Hepatocyte (in vitro differentiated cells): ENCODE measurements at places on chromosomes 13 and 19.

DNA sequence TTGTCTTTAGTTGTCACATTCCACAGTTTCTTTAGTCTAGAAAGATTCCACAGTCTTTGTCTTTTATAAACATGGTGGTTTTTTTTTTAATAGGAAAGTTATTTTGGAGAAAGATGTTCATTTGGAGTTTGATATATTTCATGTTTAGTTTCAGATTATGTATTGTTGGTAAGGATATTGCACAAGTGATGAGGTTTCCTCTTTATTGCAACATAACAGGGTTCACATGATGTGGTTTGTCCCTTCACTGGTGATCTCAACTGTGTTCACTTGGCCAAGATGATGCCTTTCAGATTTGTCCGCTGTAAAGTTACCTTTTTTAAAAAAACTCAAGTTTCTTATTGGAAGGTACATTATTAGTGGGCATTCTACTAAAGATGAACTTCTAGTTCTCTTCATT is 3.2 kb downstream of the ZNF230 start:
- no peak for DNase-seq

DNA sequence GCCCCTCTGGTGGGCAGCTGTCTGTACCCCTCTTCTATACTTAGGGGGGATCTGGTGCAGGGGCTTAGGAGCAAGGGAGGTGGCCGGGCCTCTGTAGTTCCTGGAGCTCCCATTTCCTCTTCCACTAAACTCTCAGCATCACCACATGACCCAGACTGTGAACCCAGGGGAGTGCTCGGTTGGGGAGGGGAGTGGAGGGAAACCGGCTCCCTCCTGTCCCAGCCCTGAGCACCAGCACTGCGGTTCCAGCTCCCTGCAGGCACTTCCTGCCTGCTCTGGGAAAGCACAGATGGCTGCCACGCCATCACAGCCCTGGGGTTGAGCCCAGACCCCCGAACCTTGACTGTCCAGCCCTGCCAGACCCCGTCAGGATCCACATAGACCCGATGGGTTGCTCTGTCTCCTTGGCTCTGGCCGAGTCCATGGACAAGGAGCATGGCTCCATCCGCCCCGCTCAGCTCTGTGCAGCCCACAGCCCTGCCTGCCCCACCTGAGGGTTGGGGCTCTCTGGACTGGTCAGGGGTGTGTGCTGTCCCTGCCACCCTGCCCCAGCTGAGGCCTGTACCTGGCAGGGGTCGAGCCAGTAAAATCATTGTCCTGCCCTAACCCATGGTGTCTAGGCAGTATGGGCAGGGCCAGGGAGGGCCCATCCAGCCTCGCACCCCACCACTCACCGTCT is 36.0 kb upstream of the SLC7A10 start:
- no peak for DNase-seq

DNA sequence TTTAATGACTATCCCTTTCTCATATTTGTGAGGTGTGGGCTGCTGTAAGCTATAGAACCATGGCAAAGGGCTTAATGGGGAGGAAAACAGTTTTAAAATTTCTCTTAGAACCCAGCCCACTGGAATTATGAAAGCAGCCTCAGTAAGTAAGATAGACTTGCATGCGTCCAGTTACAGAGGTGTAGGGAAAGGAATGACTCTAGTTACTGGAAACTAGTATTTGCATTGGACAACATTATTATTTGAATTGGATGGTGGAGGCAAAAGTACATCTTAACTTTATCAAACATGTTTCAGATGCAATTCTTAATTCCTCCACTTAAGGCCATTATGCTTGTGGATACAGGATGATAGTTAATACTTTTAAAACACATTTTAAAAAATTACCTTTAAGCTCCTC is 292.9 kb downstream of the SPRY2 start:
- no peak for DNase-seq

DNA sequence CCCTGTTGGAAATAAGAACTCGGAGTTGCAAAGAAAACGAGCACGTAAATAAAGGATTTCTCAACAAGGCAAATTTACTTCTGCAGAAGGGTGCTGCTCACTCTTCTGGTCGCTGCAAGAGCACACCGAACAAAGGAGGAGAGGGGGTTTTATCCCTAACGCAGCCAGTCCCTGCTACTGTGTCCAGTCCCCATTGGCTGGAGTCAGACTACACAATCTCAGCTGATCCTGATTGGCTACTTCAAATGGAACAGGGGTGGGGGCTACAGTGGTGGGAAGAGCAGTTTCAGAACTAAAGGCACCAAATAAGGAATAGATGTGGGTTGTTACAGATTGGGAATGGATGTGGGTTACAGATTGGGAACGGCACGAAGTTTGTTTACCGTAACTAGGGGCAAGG is 63.9 kb upstream of the MCF2L start:
- no peak for DNase-seq

GRCh38 chr13:46846726-46847125 is 49.8 kb upstream of the ESD start:
- no peak for DNase-seq

DNA sequence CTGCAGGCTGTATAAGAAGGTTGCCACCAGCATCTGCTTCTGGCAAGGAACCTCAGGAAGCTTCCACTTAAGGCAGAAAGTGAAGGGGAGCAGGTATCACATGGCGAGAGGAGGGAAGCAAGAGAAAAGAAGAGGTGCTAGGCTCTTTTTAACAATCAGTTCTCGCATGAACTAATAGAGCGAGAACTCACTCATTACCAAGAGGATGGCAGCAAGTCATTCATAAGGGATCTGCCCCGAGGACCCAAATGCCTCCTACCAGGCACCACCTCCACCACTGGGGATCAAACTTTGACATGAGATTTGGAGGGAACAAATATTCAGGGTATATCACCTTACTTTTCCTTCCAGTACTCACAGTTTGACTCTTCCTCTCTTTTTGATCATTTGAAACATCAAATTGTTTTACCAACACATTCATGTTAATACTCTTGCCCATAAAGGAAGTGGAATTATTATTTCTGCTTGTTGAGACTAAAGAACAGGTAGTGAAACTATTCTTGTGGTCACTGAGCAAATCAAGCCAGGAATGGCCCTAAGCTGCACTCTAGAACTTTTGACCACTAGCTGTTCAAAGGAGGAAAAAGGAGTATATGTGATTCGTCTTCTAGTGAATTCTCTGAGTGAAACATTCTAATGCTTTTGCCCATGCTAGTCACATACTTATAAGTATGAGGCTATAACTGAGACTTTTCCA is 45.0 kb downstream of the LACC1 start:
- DNase-seq = no peak

DNA sequence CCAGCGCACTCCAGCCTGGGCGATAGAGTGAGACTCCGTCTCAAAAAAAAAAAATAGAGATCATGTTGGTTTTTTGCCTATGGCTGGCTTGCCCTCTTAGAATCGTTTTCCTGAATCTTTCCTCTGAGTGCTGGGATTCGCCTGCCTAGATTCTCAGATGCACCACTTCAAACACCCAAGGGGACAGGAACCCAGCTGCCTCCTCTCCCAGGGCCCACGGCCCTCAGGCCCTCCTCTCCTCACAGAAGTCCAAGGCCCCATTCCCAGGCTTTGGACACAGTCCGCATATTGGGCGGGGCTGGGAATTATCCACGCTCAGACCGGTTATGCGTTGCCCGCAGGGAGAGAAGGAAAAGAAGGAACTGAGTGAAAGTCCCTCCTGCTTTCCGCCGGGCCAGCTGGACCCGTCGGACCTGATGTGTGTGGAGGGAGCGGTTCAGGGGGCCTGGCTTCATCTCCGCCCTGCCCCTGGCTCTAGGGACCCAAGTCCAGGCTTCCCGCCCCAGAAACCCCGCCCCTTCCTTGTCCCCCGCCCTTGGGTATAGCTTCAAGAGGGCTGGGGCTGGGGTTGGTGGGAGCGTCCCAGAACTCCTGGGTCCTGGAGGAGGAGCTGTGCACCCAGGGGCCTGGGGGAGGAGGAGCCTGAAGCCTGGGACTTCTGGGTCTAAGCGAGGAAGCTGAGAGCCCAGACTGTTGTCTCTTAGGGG is 5.8 kb downstream of the PPFIA3 start:
- DNase-seq = peak; percentile 59

- DNase-seq = no peak
Measured at GRCh38 chr19:45462174-45462573, 5.6 kb upstream of the FOSB start.

GRCh38 chr13:46720189-46720588 is 76.8 kb downstream of the ESD start:
- no peak for DNase-seq

DNA sequence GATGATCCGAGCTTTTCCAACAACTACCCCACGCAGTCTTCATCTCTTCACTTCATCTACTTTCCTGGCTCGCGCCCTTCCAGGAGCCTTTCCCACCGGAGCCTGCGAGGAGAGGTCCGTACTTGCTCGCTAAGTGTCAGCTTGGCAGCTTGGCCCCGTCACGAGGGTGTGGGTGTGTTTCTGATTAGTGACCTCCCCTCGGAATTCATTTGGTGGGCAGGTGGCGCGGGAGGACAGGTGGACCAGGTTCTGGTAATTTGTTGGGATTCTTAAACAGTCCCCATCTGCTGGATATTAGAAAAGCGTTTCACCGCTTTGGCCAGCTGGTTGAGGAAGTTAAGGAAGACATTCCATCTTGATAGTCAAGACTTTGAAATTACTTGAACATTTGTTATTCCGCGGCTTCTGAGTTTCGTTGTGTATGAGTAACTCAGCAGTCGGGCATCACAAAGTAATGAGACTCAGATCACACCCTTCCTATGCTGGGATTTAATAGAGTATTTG is 515 bp downstream of the UFM1 start:
- DNase-seq = peak; percentile 78

DNA sequence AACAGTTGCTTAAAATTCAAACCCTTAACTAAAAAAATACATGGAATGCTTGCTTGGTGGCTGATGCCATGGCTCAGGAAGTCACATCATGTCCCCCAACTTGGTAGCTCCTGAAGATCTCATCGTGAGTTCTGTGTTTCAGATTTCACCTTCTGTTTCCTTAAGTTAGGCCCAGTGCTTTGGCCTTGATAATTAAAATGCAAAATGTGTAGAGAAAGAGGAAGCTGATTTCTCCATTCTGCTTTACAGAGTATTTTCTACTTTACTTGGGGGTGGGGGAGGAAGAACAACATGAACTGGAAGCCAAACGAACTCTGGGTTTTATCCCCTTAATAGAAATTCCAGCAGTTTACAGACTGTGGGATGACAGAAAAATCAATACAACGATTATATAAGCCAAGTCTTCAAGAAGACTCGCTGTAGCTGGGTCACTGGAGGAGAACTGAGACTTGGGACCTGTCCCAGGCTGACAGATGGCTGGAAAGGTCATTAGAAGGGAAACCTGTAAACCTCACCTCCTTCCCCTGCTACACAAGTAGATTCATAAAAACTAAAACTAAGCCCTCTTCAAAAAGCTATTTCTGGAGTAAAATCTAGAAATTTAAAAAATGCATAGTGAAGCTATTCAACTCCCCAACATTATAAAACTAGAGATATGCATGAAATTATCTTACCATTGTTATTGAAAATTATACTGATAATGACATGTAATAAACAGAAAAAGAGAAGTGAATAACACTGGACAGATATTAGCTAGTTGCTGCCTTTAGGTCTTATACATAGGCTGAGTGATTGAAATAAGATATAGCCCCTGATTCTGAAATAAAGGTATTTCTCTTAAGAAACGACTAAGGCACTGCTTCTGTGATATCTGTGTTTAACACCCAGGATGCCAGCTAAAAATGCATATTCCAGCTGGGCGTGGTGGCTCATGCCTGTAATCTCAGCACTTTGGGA is 22.1 kb upstream of the GGACT start:
- no peak for DNase-seq

DNA sequence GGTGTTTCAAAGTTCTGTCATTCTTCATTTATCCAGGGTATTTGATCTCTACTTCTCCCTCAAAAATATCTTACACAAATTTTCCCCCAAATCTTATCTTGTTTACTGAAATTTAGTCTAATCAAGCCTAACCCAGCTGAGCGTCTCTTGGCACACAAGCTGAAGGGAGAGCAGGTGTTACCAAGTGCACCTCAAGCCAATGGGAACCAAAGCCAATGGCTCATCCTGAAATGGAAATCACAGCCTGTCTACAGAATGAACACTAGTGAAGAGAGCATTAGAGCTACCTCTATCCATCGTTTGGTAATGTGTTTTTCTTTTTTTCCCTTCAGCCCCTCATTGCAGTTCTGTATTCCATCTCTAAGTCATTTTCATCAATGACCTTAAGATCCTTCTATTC is 1350.8 kb downstream of the OLFM4 start:
- no peak for DNase-seq

DNA sequence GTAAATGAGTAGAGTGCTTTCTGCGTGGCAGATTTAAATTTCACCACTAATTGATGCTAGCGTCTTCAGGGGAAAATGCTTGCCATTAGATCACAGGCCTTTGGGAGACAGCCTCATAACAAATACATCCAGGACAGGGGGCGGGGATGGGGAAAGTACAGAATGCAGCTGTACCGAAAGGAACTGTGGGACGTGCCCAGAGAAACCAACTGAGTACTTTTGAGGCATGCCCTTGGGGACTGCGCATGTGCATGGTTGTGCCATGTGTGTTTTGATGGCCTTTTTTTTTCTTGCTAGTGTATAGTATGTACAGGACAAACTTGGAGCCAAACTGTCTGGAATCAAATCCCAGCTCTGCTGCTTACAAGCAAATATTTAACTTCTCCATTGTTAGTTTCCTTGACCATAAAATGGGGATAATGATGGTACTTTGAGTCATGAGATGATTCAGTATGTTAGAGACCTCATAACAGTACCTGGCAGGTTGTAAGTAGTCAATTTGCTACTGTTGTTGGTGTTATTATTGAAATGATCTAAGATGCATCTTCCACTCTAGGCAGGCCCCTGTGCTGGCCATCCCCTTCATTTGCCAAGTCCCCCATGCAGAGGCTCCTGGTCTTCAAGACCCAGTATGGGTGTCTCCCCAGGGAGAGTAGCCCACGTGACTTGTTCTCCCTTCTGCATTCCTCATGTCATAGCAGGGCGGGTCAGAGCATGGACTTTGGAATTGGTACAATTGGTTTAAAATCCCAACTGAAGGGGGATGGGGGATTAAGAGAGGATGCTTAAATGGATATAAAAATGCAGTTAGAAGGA is 68.3 kb upstream of the NPAS1 start:
- peak; percentile 84 for DNase-seq

DNA sequence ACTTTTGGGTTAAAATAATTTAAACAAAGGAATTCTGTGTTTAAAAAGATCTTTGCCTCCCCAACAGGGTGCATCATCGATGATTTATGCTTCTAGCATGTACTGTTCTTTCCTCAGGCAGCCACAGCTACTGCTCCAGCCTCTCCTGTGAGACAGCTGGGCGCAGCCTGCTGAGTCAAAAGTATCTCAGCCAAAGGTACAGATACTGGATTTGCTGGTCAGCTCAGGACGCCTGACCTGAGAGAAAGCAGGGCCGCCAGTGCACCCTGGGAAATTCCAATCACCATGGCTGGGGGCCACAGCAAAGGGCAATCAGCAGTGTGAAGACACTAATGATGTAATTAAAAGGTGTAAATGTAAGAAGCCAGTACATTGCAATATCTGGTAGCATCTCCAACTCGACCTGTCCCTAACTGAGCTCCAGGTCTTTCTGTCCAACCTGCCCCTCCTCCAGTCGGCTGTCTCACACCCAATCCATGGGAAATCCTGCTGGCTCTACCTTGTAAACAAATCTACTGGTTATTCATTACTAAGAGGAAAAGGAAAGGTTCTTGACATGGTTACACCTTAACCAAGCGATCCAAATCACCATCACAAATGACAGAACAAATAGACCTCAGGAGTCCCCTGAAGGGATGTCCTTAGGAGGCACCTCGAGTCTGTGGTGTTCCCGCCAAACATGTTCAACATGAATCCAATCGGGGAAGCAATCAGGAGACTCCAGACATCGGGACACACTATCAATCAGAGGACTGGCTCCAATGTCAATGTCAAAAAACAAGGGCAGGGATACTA is 7.3 kb downstream of the OPA3 start:
- peak; percentile 86 for DNase-seq

GRCh38 chr13:99828123-99828522 is 143.4 kb downstream of the ZIC5 start:
- DNase-seq = no peak
